ENCODE measurements at places on chromosomes 1 and 21.

DNA sequence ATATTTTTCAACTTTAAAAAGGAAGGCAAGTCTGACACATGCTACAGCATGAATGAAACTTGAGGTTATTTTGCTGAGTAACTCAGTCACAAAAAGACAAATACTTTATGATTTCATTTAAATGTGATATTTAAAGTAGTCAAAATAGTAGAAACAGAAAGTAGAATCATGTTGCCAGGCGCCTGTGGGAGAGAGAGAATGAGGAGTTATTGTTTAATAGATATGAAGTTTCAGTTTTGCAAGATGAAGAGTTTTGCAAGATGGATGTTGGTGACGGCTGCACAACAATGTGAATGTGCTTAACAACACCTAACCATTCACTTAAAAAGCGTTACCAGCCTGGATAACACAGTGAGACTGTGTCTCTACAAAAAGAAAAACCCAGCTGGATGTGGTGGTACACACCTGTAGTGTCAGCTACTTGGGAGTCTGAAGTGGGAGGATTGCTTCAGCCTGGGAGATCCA lies 20.7 kb upstream of the ATP1A1 start:
- no peak for DNase-seq

DNA sequence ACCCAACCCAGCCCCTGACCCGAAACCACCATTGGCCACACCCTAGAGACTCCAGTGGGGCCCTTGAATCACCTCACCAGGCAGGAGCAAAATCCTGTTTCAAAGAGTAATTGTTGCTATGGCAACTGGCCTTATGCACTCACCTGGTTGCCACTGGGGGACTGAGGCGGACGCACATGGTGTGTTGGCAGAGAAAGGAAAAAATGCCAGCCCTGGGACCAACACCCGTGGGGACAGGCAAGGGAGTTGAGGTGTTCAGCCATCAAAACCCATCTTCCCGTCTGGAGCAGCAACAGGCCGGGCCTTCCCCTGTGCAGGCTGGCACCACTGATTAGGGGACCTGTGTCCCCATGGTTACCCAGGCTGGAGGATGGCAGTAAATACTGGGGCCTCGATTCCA lies 395.8 kb upstream of the VAMP3 start:
- DNase-seq, result no peak

GRCh38 chr1:81982523-81982922 lies 181.8 kb downstream of the ADGRL2 start:
- no peak for DNase-seq

GRCh38 chr1:208892147-208892546 lies 648.0 kb upstream of the PLXNA2 start:
- no peak for DNase-seq

GRCh38 chr1:220592714-220593113 lies 64.8 kb downstream of the MARK1 start:
- no peak for DNase-seq

- DNase-seq, result no peak
Measured at GRCh38 chr1:183198463-183198862, 12.4 kb downstream of the LAMC2 start.

GRCh38 chr1:84700070-84700469 lies 9.8 kb upstream of the SSX2IP start:
- no peak for DNase-seq

DNA sequence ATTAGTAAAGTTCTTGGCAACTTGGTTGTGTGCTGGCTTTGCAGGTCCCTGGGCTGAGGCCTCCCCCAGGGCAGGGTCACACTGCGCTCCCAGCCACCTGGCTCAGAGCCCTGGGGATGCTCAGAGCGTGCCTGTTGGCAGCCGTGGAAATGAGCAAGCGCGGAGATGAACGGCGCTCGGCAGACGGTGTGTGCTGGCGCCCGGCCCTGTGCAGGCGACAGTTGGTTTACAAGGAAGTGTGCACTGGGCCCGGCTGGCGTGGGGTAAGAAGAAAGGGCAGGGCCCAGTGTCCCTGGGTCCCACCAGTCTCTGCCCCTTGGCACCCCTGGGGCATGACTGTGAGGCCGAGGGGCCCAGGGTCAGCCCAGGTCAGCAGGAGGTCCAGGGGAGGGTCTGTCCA lies 25.7 kb upstream of the PEX10 start:
- DNase-seq, result no peak
